ENCODE measurements at places on chromosomes 3 and 15.
A peak's percentile ranks its signal among the peaks of the same experiment; 100 is the strongest.

GRCh38 chr3:190073264-190074008 is 47.3 kb downstream of the P3H2 start:
- no peak for DNase-seq

DNA sequence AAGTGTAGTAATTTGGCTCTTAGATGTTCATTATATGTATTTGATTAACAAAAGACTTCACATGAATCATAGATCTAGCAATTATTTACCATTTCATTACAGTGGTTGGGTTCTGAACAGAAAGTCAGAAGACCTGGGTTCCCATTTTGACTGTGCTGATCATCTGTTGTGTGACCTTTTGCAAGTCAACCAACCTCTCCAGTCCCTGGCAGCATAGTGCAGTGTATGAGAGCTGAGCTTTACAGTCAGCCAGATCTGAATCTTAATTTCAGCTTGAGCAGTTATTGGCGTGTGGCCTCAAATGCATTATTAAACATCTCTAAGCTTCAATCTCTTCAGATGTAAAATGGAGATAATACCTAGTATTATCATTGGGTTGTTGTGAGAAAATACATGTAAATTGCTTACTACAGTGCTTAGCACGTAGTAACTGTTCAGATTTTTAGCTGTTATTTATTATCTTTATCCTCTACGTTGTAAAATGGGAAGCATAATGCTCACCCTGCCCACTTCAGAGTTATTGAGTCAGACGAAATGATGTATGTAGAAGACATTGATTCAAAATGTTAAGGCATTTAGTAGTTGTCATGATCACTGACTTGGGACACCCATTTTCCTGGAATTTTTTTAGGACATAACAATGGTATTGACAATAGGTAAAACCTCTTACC is 104.0 kb downstream of the KLHL25 start:
- DNase-seq: peak; percentile 43

GRCh38 chr3:37793889-37794591 is 67.6 kb upstream of the CTDSPL start:
- DNase-seq: no peak

- DNase-seq: no peak
These were observed 264.3 kb upstream of the ARHGEF26 start for GRCh38 chr3:153856932-153857331.

GRCh38 chr3:194130807-194131589 is 5.0 kb upstream of the HES1 start:
- DNase-seq: peak; percentile 2

- no peak for DNase-seq
These were observed 62.8 kb downstream of the SCN11A start for GRCh38 chr3:38988955-38989354.

- DNase-seq: no peak
These were observed 623.5 kb downstream of the EDEM1 start for GRCh38 chr3:5811016-5811415.

DNA sequence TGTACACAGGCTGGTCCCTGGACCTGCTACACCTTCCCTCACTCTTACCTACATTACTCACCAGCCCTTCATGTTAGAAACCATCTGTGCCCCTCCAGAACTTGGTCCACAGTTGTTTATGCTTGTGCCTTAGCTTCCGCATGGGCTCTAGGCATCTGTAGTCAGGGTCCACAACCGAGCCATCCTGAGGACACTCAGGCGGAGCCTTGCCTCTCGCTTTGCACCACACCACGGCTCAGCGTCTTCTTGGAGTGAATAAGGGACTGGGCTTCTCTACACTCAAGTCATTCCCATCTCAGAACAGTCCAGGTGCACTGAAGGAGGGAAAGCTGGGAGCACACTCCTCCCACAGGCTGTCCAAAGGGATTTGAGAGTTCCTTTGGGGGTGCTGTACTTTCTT is 97.8 kb downstream of the HMG20A start:
- no peak for DNase-seq

DNA sequence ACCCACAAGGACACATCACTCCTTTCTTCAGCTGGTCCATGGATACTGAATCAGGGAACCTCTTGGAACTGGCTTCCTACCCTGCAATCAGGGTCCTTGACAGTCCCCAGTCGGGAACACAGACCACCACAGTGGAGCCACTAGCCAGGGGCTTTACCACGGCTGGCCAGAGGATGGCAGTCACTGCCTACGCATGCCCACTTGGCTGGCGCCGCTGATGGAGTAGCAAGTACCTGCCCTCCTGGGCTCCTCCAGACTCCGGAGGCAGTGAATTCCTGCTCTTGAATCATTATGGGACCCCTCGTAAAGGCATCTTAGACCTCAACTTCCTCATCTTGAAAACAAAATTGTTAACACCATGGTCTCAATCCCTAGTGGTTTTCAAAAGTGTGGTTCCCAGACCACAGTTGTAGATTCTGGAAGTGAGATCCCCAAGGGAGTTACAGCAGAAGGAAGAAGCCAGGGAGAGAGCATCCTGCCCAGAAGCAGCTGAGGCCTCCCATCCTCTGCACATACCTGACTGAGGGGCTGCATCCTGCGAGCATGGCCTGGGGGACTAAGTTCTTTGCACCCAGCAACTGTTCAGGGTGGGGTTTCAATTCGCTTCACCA is 9.1 kb upstream of the SKIC8 start:
- DNase-seq: peak; percentile 21

GRCh38 chr3:26963361-26963743 is 340.8 kb downstream of the LRRC3B start:
- no peak for DNase-seq

DNA sequence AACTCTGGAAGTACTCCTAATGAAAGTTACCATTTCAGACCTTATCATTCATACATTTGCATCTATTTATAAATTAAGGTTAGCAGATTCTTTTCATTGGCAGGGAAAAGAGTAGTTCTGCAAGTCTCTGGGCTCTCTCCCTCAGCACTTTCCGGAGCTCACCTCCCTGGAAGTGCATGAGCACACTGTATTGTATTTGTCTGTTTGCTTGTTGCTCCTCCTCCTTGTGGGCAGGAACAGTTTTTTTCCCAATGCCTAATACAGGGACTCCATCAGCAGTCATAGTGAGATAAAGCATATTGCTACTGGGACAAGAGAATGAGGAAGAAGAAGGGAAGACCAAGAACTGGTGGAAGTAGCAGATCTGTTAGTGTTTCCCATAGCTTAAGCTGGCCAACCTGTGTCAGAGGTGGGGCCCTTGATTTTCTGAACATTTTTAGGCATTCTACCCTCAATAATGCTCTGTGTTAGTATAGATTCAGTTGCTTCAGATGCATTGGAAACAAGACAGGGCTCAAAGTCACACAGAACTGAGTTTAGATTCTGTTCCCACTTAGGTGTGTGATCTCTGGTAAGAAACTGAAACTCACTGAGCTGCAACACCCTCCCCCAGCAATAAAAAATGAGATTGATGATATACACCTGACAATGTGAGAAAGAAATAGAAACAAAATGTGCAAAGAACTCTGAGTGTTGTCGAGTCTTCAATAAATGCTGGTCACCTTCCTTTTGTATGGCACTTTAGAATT is 407.8 kb downstream of the TUSC7 start:
- no peak for DNase-seq

DNA sequence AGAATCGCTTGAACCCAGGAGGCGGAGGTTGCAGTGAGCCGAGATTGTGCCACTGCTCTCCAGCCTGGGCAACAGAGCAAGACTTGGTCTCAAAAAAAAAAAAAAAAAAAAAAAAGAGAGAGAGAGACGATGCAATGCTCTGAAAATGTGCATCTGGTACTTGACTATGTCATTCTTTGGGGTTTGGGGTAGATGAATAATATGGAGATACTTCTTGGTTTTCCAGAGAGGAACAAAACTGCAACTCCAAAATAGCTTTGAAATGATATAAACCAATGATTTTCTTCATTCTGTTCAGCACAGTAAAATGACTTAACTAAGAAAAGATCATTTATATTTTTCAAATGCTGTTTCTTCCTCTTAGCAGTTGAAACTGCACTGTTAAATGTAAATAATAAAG is 158.9 kb downstream of the ISL2 start:
- DNase-seq: no peak

DNA sequence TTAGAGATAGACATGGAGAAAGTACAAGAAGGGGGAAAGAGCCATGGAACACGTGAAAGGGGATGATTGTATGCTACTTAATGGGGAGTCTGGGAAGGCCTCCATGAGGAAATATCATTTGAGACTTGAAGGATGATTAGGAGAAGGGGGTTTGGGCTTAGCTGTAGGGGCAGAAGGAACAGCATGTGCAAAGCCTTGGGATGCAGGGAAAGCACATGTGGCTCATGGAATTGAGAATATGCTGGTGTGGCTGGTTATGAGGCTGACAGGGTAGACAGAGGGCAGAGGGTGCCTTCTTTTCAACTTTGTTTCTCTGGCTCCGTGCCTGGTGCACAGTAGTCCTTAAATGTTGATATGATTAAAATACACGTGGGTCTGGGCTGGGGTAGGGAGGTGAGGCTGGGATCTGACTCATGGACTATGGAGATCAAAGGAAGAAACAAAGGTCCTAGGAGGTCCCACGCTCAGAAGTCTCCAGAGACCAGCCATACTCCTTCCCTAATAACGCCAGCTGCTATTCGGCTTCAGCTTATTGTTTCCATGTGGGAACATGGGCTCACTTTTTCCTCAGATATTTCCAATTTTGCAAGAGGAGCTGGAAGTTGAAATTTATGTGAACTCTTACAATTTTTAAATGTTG is 1.1 kb downstream of the GTF2E1 start:
- DNase-seq: no peak

DNA sequence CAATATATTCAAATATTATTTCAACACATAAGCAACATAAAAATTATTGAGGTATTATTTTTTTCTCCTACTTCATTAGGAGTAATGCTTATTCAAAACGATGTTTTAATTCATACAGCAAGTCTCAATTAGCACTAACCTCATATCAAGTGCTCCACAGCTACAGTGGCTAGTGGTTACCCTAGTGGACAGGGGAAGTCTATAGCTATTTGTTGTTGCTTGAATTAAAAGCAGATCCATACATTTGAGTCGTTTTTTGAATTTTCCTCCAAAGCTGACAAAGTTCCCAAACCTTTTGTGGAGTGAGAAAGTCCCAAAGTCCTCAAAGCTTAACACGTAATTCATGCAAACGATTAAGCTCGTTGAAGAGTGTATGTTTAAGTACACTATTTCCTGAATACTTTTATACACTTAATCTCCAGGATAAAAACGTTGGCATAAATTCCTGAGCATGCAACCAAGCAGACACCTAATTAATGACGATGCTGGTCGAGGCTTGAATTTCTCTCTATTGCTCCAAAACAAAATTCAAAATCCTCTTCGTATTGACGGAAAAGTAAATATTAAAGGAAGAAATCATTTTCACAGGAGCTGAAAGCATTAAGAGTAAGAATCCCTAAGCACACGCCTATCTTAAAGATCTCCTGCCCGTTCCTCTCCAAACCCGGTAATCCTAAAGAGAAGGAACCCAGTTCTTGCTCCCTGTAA is 985 bp downstream of the VPS13C start:
- DNase-seq: no peak

DNA sequence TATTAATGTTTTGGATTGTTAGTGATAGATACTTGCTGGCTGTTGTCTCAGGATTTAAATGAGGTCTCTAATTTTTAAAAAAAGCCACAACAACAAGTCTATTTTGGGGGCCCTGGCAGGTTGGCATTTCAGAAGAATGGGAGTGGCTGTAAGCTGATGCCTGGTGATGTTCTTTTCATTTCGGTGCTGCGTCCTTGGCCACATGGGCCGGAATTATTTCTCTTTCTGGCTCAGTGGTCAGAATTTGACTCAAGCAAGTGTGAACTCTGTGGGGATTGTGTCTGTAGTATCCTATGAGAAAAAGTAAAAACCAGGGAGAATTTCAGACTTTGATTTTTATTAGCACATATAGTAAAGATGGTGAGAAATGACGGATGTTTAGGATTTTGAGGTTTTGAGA is 203.0 kb downstream of the AKAP13 start:
- no peak for DNase-seq

DNA sequence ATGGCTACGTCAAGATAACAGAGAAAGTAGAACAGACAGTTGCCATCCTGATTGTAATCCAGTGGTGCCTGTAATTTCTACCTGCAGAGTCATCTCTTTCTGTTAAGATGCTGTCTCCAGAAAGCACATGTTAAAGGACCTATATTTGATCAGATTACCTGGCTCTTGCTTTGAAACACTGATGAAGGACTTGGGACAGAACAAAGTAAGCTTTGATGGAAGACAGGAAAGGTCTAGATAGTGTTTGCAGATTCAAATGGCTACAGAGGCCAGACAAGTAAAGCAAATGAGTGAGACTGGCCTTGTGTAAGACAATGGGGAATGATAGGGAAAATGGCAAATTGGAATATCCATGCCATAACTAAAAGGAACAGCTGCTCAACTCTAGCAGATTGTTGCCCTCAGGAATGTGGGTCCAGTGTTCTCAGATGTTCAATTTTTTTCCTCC is 1.8 kb upstream of the GSK3B start:
- no peak for DNase-seq

DNA sequence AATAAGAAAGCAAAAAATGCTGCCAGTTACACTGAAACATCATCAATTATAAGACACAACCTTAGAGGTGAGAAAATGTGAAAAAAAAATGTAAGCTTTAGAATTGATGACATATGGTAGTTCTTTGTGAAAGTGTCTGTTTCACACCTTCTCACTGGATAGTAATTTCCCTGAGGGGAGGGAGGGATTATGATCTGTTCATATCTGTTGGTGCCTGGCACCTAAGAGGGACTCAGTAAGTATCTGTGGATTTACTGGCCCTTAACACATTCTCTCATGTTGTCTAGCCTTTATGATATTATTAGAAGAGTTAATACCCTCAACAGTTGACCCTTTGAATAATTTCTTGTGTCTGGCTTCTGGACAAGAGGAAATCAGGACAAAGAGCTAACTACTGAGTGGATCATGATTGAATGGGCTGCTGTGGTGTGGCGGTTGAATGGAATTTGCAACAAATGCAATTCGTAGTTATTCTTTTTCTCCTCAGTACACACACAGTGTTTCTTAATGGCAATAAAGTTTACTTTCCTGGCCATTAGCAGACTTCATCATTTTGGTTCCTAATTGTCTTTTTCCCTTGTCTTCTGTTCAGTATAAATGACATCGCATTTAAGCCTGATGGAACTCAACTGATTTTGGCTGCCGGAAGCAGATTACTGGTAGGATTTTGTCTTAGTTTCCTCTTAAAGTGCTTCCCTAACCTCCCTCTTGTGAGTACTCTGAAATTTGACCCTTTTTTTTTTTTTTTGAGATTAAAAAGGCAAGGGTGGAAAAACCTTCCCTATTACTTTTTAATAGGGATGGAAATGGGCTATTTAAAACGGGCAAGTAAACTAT is 9.5 kb downstream of the IFT122 start:
- no peak for DNase-seq

DNA sequence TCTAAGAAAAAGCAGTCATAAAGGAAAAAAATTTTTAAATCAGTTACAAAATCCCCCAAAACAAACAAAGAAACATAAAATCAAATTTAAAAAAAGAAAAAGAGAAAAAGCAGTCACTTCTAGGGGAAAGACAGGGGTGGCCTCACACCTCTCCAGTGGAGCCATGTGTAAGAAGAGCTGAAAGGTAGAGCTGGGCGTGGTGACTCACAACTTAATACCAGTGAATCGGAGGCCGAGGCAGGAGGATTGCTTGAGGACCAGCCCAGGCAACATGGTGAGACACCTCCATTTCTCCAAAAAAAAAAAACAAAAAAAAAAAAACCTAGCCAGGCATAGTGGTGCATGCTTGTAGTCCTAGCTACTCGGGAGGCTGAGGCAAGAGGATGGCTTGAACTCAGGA is 14.7 kb downstream of the MESD start:
- no peak for DNase-seq

- no peak for DNase-seq
These were observed 1.5 kb upstream of the NCK1 start for GRCh38 chr3:136860541-136860940.

- no peak for DNase-seq
These were observed 75.4 kb downstream of the BDH1 start for GRCh38 chr3:197480320-197480719.

Data from stimulated activated naive CD4-positive, alpha-beta T cell treated with Interleukin-2 at 50 U/mL for 16 hours (primary cell).